ENCODE measurements at places on chromosomes 7 and 10.
A peak's percentile ranks its signal among the peaks of the same experiment; 100 is the strongest.

DNA sequence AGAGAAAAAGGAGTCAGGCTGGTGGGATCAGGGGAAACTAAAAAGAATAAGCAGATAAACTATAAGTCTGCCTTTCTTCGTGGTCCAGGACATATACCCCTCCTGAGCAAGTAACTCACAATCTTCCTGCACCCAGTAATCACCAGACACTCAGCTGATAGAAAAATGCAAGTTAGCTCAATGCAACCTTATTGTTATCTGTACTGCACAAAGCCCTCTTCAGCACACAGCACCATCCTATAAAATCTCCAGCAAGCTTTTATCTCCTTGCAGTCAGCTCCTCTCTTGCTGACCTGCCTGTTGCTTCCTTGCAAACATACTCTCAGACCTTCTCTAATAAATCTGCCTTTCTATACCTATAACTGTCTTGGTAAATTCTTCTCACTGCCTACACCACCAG, 6.7 kb downstream of the SLC37A3 start:
- DNase-seq = no peak

- no peak for DNase-seq
Measured at GRCh38 chr7:33824911-33825459, 80.4 kb upstream of the BMPER start.

GRCh38 chr10:91034042-91034441, 113.2 kb upstream of the ANKRD1 start:
- DNase-seq = peak; percentile 1

- DNase-seq = no peak
Measured at GRCh38 chr7:76294344-76295024, 8.0 kb upstream of the HSPB1 start.

DNA sequence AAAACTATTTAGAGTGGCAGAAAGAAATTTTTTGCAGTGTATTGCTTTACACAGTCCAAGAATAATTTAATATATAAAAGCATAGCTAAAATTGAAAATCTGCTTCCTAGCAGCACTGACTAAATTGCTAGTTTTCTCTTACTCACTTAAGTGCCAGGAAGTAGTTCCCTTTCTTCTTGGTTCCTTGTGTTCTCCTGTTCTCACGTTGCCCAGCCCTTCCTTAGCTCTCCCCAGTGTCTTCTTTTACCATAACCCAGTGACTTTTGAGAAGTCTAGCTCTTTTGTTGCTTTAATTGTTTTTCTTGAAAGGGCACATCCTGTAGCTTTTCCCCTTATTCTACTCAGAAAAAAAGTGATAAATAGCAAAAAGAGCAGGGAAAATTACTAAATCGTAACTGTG, 215.5 kb downstream of the THSD7A start:
- no peak for DNase-seq

DNA sequence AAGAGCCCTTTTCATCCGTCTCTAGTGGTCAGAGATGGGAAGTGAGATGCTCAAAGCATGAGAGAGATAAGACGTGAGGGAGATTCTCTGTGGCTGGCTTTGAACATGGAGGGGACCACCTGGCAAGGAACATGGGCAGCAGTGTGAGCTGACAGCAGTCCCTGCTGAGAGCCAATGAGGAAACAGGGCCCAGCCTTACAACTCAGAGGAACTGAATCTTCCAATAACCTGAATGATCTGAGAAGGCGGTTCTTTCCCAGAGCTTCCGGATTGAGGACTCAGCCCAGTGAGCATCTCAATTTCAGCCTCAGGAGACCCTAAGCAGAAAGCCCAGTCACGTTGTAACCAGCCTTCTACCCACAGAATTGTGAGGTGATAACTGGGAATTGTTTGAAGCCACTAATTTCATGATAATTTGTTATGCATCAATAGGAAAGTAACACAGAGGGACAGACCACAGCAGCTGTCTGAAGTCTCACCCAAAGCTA, 33.9 kb upstream of the IKZF1 start:
- DNase-seq = no peak

DNA sequence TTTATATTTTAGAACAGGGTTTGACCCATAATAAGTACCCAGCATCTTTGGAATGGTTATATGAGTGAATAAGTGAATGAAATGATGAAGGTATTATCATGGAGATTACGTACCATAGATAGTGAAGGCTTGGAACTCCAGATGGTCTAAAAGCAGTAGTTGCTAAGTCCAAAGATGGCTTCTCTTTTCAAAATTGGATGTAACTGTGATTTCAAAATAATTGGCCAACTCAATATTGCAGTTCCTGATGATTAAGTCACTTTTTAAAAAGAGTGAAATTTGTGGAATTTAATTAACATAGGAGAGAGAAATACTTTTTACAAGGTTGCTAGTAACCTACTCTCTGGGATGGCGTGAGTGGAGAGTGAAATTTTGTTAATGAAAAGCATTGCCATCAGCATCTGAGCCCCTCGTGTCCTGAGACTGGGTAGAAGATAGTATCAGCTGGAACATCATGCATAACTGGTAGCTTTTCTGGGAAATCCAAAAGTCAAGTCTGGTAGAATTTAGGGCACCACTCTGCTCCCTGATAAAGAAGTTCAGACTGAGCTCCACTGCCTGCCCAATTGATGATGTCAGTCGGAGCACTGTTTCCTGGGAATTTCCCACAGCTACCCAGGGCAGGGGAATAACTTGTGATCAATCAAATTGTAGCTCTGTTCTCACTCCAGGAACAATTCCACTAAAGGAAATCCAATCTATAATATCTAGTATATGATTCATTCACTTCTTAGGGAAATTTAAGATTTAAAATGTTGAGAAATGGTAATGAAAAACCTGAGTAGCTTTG, 3.2 kb downstream of the GPR141 start:
- no peak for DNase-seq

DNA sequence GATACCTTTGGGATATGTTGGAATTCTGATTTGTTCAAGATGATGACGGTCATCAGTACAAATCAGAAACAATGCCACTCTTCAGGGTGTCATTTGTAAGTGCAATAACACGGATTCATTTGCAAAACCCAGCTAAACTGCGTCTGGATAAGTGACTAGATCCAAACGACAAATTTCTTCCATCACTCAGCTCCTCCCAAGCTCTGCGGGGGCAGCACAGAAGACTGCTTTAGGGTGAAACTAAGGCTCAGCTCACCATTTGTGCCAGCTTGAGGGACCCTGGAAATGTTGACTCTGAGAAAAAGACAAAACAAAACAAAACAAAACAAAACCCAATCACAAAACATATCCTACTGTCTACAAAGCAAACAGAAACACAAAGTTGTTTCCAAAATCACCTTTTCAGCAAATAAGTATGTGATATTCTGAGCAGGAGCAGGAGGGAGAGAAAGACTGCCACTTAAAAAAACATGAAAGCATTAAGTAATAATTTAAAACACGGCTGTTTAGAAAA, 8.0 kb downstream of the EVX1 start:
- DNase-seq = no peak

DNA sequence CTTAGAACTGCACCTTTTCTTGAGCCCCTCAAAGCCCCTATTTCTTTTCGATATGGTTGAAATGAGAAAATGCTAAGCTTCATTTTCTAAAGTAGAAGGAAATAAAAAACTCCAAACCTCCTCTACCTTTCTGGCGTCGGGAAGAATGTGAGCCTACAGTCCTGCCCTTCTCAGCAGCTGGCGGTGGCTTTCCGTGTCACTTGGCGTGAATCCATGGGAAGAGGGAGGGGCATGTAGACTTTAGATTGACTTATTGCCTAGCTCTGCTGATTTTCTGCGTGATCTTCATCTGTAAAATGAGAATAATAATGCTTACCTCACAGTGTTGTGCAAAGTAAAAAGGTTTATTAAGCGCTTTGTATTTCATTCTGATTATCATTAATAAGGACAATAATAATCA, 35.0 kb downstream of the PRR15 start:
- no peak for DNase-seq

GRCh38 chr10:33681595-33681994, 347.1 kb upstream of the NRP1 start:
- DNase-seq = no peak

- no peak for DNase-seq
Measured at GRCh38 chr10:99531696-99532593, 797 bp upstream of the NKX2-3 start.

DNA sequence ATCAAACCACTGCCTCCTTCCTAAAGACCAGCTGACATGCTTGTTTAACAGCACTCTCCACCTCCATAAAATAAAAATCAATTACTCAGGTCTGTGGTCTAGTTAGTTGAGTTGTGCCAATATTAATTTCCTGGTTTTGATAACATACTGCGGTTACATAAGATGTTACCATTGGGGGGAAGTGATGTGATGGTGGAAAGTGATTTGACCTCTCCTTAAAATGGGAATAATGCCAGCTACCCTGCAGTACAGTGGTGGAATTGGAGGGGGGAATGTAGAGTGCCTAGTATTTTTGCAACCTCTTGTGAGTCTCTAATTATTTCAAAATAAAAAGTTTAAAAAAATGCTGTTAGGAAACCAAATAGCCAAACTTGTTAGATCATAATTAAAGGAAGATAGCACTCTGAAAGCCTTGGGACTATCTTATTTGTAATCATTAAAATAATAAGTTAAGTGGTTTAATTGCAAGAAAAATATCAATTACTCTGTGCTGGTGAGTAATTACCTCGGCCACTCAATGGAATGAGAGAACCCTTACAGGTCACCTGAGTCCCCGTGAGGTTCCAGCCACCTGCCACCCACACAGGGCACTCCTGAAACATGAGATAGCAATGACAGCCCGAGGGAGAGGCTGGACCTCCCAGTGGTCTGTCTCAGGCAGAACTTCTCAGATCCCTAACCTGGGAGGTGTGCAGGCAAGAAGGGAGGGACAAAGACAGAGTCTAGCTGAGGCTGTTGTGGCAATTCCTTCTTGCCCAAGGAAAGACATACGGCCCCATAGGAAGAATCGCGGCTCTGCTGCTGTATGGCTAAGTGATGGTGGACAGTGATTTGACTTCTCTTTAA, 94.1 kb downstream of the SH3PXD2A start:
- DNase-seq = no peak

DNA sequence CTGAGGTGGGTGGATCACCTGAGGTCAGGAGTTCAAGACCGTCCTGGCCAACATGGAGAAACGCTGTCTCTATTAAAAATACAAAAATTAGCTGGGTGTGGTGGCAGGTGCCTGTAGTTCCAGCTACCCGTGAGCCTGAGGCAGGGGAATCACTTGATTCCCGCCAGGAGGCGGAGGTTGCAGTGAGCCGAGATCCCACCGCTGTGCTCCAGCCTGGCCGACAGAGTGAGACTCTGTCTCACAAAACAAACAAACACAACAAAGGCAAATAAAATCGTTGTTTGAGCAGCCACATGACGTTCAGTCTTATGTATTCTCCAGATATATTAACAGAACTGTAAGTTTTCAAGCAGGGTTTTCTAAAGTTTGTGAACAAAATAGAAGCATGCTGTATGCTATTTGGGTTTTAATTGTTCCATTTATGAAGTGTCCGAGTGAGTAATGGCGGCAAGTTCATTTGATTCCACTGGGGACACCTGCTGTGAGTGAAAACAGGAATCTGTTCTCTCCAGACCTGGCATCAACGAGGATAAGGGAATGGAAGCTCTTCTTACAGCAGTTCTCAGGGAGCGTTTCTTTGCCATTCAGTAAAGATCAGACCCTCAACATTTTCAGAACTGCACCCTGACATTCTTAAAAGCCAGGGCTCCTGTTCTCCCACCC, 122.5 kb upstream of the PITRM1 start:
- DNase-seq = no peak

- DNase-seq = no peak
Measured at GRCh38 chr7:90485734-90486316, 16.4 kb downstream of the PTTG1IP2 start.

DNA sequence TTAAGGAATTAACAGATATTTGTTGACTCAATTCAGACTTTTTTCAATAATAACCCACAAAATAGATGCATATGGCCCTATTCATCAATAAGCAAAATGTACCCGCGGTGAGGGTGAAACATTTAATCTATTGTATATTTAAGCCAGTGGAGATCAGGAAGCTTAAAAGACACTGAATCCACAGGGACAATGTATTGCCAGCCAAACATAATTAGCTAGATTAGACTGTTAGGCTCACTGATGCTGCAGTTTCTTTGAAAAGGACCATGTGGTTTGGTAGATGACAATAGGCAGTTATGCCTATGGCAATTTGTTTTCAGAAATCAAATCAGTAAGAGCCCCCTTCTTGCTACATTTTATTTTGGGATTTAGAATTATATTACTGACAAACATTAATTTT, 87.3 kb upstream of the PLXDC2 start:
- no peak for DNase-seq

Measured in activated T-cell treated with anti-CD3 and anti-CD28 coated beads for 4 hours (primary cell).